ENCODE measurements at places on chromosomes 7 and 10. TPM values are rescaled to one million over a fixed set of nuclear protein-coding genes. Genes with fewer than 3 reads are reported as not detected.

DNA sequence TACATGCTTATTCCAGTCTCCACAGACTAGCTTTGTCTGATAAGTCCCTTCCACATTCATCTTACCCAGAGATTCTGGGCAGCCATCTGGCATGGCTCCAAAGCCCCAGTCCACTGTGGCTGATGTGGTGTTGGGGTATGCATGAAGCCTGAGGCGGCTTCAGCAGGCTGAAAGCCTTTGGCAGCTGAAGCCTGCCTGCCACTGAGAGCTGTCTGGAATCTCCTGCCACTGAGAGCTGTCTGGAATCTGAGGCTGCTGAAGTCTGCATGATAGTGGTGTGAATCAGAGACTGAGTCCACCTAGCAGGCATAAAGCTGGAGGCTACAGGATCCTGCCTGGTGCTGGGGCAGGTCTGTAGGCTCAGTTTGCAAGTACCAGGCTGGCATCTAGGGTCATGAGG is 87.1 kb downstream of the DYNC1I1 start:
- H3K4me3 ChIP-seq, result no peak overlapping the region
- H3K4me1 ChIP-seq, result no peaks in the 10 kb centered on the region
- H3K27ac ChIP-seq, result no peak overlapping the region
- H3K27me3 ChIP-seq, result no peaks in the 10 kb centered on the region

DNA sequence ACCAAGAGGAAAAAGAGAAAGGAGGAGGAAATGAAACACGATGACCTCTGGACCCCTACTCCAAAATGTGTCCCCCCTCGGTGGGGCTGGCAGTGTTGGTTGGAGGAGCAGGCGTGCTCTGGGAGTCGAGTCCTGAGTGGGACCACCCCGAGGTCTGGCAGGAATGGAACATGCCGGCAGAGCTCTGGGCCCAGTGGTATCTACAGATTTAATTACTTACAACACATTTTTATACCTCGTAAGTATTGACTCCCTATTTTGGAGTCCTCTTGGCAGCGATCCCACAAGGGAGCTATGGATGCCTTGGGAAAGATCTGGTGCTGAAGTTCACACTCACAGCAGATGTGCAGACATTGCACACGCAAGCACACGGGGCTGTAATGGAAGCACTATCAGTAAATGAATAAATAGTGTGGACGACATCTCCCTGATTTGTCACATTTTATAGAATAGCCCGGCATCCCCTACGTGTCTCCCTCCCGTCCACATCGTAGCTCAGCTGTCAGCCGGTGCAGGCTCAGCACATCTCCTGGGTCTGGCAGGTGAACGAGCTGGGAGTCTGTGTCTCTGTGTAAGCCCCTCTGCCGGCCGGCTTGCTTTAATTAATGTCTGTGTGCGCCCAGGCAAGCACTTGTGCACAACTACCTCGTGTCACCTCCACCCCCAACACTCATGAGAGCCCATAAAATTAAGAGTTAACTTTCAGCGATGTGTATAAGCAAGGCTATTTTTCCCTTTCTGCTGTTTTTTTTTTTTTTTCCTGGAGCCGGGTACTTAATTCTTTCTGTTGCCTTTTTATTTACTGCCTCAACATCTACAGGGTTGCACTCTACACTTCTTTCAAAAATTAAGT is 603.2 kb downstream of the LRMDA start:
- H3K36me3 ChIP-seq, result no peaks in the 10 kb centered on the region
- no peak for DNase-seq
- H3K4me3 ChIP-seq, result no peak overlapping the region
- H3K27ac ChIP-seq, result no peak overlapping the region
- no peaks in the 10 kb centered on the region for H3K4me1 ChIP-seq
- no peaks in the 10 kb centered on the region for H3K27me3 ChIP-seq

- no peak for DNase-seq
- no peaks in the 10 kb centered on the region for H3K27me3 ChIP-seq
- H3K4me3 ChIP-seq, result no peak overlapping the region
- no peaks in the 10 kb centered on the region for H3K36me3 ChIP-seq
These were observed 195.3 kb downstream of the PPP1R9A start for GRCh38 chr7:95102662-95103061.

DNA sequence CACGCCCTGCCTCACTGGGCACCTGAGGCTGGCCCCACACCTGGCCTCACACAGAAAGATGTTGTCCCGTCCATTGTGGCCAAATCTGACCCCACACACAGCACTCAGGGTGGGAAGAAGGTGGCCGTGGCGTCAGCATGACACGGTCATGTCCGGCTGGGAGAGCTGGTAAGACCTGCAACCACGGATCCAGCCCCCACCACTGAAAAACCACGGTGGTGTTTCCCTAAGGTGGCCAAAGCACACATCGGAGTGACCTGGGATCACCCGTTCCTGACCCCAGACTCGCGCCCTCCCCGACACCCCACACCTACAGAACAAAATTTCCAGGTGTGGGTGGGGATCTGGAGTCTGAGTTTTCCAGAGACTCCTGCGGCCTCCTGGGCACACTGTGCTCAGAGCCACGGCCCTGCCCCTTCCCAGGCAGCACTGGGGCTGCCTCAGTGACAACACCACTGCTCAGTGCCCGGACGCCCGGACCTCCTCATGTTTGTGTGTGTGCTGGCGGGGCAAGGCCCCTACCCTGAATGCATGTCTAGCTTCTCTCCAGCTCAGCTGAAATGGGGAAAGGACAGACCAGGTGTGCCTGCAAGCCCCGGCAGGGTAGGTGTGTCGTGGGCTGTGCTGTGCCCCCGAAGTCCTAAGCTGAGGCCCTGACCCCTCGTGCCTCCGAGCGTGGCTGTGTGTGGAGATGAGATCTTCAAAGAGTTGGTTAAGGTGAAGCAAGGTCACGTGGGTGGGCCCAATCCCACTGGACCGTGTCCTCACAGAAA is 36.1 kb downstream of the STK32C start:
- no peak overlapping the region for H3K4me3 ChIP-seq
- H3K27me3 ChIP-seq, result no peaks in the 10 kb centered on the region
- H3K36me3 ChIP-seq, result no peaks in the 10 kb centered on the region

The SMO gene
- total RNA-seq, result 17.2 TPM

- peaks cover 6% of the 10 kb centered on the region for H3K36me3 ChIP-seq
- H3K27me3 ChIP-seq, result no peaks in the 10 kb centered on the region
- H3K4me3 ChIP-seq, result no peak overlapping the region
- H3K4me1 ChIP-seq, result no peaks in the 10 kb centered on the region
- H3K27ac ChIP-seq, result no peak overlapping the region
- no peak for DNase-seq
These were observed 10.5 kb downstream of the TMEM168 start for GRCh38 chr7:112779667-112780066.

GRCh38 chr10:2262333-2262732 is 525.0 kb upstream of the ADARB2 start:
- H3K4me1 ChIP-seq, result no peaks in the 10 kb centered on the region
- no peaks in the 10 kb centered on the region for H3K27me3 ChIP-seq
- H3K4me3 ChIP-seq, result no peak overlapping the region

The SSC4D gene
- 14.0 TPM for total RNA-seq

The FAM25G gene
- total RNA-seq, result not detected

DNA sequence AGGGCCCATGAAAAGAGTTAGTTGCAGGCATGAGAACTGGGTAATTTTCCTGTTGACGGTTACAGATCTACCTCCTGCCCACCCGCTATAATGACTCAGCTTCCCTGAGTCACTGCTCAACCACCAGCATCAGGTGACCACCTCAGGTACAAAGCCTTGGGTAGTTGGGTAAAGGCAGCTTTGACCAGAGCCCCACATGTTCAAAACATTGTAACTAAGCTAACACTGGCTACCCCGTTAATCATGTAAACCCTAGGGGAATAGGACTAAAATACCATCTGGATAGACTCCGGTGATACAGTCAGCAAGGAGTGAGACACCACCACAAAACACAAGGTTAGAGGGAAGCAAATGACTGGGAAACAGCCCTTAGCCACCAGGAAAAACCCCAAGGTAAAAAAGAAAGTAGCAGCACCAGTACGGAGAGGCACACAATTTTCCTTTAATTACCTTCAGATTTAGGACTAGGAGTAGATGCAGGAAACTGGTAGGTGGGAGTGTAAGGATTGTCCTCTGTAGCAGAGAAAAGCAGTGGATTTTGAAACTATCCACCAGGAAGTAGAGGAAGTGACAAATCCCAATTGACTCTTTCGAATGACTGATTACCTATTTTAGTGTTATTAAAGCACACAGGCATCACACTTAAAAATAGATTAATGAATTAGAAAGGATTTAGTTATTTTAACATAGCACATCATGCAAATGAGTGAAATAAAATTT is 103.5 kb upstream of the PDLIM1 start:
- H3K36me3 ChIP-seq, result no peaks in the 10 kb centered on the region

The OR6V1 gene
- total RNA-seq, result not detected

DNA sequence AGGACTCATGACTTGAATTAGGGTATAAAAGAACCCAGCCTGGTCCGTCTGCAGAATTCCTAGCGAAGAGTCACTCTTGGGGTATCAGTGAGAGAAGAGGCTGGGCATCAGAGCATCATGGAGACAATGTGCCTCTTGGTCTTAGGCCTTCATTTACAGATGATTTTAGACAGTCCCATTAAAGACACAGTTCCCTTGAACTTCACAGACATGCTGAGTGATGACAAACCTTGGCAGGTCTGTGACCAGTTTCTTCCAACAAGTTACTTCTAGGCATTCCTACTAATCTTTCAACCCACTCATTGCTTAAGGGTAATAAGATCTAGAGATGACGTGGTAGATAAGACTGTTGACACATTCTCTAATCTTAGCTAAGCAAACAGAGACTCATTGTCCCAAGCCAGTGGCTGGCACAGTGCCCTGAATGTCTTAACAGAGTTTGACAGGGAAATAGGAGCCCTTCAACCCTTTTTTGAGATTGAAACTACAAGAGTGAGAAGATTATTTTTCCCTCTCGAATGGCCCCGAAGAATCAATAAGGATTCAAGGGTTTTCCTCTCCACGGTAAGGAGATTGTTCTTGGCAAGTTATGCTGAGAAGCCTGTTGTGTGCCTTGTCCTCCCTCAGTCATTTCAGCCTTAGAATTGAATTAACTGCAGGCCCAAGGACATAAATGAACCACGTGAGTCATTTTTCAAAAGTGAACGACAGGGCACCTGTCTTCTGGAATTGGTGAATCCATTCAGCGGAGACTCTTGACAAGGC is 281.1 kb downstream of the CCDC3 start:
- H3K4me3 ChIP-seq, result no peak overlapping the region
- no peaks in the 10 kb centered on the region for H3K36me3 ChIP-seq
- peaks cover 33% of the 10 kb centered on the region for H3K4me1 ChIP-seq
- peak; percentile 97 for DNase-seq
- H3K27me3 ChIP-seq, result no peaks in the 10 kb centered on the region

DNA sequence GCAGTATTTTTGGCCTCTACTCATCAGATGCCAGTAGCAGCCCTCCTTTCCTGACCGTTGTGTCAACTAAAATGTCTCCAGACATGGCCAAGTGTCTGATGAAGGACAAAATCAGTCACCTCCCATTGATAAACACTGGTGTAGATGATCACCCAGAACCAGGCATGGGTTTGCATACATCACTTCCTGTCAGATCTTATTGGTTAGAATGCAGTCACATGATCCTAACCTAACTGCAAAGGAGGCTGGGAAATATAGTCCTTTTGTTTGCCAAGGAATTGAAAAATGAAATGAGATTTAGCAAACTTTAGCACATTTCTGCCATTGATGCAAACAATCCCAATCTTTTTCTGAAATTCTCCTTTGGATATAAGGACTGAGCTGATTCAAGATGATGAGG is 141.4 kb downstream of the BUB3 start:
- no peak overlapping the region for H3K27ac ChIP-seq
- no peak overlapping the region for H3K4me3 ChIP-seq
- no peaks in the 10 kb centered on the region for H3K27me3 ChIP-seq
- no peak for DNase-seq
- H3K36me3 ChIP-seq, result no peaks in the 10 kb centered on the region

DNA sequence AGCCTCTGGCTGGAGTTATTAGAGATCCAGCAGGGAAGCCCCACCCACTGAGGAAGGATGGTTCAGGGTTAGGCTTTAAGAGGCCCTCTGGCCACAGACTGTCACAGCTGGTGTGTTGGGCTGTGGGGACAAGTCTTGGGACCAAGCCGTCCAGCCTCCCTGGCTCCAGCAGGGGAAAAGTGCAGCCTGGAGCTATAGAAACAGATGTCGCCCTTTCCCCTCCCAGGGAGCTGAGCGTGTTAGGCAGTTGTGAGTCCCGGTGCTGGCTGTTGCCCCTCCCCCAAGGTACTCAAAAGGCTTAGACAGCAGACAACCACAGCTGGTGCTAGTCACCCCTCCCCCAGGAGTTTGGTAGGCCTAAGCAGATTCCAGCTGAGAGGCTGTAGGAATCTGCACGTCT is 143.4 kb downstream of the TMEM168 start:
- H3K4me3 ChIP-seq, result no peak overlapping the region
- H3K27ac ChIP-seq, result no peak overlapping the region
- no peak for DNase-seq
